Mesenchymal stem cell (in vitro differentiated cells and primary cell): ENCODE measurements at places on chromosomes 4 and X.

- peak; percentile 29 for DNase-seq
These were observed 1.2 kb downstream of the ATP10D start for GRCh38 chr4:47486231-47486673.

DNA sequence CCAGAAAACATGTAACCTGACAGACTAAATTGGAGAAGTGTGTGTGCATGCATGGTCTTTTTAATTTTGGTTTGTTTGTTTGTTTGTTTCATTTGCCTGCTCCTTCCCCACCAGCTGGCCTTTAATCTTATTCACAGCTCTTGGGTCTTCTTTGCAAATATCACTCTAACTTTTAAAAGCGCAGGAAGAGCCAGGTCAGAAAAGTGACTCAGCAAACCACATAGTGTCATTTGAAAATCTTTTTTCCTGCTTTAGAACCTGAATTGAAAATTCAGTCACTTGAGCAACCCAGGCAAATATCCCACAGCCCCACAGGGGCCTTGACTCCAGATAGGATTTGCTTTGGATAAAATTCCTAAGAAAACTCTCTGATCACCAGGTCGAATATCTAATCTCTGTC is 4.6 kb downstream of the TMEM255A start:
- DNase-seq: no peak

GRCh38 chrX:21493226-21493830 is 119.1 kb downstream of the CNKSR2 start:
- DNase-seq: no peak

- DNase-seq: no peak
These were observed 8.6 kb upstream of the MAML3 start for GRCh38 chr4:140162596-140162995.

DNA sequence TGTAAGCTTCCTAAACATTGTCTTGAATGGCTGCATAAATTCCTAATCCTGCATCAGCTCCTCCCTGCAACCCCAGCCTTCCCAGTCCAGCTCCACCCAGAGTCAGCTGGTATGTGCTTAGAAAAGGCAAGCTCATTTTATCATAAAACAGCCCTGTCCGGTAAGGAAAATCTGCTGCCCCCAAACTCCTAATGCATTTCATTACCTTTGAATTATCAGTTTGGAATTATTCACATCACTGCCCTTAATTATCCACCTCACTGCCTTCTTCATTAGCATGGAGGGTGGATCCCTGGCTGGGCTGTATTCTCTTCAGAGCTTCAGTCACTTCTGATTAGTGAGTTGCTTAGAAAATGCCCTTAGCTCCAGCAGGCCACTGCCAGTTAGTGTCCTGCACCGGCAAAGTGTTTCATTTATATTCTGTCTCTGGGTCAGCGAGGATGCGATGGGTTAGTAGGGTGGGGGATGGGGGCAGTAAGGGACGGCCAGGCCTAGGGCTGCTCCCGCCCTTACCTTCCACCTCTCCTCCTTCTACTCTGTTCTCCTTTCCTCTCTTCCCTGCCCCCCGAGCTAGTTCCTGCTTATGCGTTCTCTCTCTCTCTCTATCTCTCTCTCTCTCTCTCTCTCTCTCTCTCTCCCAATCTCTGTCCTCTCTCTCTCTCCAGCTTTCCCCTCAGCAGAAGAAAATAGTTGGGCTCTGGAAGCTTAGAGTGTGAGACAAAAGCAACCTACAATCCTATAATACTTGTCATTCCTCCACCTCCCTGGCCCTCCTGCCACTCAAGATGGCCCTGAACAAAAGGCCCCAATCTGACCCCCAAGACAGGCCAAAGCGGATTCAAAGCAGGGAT is 174.8 kb upstream of the KLF3 start:
- DNase-seq: peak; percentile 33

GRCh38 chr4:38516190-38516589 is 147.8 kb upstream of the KLF3 start:
- no peak for DNase-seq

DNA sequence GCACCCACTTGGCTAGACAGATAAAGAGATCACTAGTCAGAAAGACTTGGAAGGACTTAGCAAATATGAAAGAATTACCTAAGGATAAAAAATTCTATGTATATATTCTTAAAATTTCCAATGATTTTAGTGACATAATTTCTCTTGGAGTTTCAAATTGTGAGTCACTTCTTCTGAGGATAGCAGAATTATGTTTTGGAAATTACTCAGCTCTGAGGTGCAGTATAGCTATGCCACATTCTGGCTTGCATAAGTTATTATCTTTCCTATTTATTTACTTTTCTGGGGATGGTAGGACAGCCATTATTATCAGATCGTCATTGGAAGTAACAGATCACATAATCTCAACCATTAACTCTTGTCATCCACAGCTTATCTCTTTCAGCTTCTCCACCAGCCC is 853.5 kb downstream of the TRIML1 start:
- DNase-seq: no peak

DNA sequence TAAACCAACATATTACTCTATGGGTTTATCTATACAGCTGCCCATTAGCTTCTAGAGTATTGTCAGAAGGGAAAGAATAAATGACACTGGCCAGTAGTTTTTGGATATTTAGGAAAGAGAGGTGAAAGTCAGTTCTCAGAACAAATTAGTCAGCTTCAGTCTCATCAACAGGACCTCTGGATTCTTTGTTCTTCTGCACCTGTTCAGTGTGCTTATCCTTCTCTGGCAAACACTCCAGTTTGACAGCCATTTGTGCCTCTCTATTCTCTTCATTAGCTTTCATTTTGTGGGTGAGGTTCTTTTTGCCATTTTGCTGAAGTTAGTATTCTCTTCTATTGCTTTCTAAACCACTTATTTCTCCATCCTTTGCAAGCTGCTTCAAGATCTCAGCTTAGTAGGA is 107.0 kb downstream of the PCDH18 start:
- DNase-seq: no peak

- peak; percentile 23 for DNase-seq
These were observed 96.4 kb upstream of the HS3ST1 start for GRCh38 chr4:11525085-11525484.
